ENCODE measurements at places on chromosomes 2 and 18. TPM values are rescaled to one million over a fixed set of nuclear protein-coding genes. Genes with fewer than 3 reads are reported as not detected.
A peak's percentile ranks its signal among the peaks of the same experiment; 100 is the strongest.

DNA sequence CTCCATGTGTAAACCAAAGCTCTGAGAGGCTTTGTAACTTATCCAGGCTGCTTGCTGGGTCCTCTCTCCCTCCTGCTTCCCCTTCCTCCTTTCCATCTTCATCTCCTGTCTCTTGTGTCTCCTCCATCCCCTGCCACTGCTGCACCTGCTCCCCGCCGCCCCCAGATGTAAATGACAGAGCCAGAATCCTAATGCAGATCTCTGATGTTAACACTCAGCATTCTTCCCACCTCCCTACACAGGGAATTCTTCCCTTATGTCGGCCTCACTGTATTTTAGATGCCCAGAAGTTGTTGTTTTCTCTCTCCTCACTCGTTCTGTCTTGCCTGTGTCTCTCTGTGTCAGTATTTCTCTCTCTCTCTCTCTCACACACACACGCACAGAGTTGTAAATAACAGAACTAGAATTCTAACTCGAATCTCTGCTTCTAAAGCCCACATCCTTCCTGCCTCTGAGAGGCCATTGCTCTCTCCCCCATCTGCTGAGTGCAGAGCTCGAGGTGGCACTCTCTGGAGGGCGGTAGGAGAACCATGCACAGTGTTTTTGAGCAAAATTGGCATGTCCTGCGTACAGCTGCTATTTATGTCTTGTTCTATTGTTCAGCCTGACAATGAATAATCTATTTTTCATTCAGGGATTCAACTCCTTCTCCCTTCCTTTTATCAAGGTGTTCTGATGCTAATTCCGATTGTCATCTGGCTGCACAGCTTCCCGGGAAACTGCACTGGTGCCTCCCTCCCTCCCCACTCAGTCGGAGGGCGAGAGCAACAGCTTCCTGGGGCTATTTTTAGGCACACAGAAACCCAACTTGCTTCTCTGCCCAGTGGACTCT lies 219.9 kb downstream of the SH3RF3 start:
- DNase-seq, result no peak

DNA sequence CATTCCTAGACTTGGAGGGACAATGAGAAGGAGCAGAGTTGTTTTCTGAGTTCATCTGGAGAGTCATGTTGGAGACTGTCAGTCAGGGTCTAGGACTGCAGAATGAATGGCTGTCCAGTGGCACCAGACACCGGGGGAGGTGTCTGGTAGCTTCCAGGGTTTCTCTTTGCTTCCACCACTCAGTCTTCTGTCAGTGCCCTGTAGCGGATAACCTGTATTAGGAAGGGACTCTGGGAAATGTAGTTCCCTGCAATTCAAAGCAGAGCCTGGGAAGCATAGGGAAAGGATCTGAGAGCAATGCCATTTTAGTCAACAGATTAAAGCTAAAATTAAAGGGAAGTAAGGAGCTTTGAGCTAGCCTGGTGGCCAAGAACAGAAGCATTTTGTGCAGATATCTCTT lies 257.9 kb downstream of the THSD7B start:
- no peak for DNase-seq

DNA sequence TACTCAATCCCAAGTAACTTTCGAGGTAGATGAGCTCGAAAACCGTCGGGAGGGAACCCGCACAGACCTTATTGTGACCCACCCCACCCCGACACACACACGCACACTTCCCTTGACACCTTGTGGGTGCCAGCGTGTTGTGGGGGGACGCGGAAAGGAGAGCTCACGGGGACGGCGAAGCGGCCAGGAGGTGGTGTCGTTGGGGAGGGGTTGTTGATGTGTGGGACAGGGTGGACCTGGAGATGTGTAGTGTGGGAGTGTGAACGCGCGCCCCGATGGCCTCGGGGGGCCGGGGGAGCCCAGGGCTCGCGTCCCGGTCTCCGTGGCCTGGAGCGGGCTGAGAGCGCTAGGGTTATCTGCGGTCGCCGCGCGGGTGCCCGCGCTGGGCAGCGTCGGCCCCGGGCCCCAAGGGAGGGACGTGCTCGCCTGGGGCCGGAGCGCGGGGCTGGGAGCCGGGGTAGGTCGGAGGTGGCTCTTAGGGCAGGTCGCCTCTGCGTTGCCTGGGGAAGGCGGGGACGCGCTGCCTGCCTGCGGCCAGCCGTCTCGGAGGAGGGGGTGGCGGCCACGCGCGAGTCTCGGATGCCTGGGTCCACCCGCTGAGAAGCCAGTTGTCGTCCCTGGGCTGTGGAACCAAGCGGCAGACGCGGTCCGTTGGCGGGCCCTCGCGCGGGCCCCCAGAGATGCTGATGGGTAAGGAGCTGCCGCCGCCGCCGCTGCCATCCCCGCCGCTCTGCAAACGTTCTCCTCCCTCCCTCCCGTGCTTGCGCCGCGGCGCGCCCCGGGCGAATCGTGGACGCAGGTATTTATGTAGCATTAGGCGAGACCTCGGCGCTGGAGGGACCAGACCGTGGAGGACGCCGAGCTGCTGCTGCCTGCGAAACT lies 1.6 kb downstream of the KLHL29 start:
- peak; percentile 18 for DNase-seq

HOXD4 gene
- total RNA-seq, result 1.3 TPM

DNA sequence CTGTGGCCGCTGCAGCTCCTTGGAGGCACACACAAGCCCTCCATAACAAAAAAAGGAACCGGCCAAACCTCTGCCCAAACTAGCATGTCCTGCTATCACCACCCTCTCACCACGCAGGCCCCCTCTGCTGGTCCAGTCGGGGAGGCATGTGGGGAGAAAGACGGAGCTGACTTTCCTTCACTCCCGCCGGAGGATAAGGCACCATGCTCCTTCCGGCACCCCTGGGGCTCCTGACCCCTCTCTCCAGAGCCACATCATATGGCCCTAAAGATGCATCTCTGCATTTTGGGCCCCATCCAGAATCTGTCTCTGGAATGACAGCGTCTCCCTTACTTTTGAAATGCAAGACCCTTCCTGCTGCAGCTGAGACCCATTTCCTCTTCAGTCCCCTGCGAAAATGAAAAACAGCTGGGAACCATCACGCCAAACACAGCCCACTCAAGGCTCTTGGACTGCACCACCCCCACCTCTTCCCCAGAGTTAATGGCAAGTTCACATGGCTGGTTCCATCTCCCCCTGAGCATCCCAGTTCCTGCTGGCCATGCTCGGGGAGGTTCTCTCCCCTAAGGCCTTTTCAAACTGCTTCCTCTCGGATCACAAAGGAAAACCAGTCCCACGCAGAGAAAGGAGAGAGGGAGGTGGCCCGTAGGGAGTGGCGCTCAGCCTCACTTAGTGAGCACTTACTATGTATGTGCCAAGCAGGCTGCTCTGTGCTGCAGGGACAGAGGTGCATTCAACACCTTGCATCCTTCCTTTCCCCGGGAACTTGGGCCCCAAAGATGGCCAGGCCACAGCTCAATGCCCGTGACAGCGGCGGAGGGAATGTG lies 35.2 kb upstream of the MLPH start:
- DNase-seq, result no peak

DNA sequence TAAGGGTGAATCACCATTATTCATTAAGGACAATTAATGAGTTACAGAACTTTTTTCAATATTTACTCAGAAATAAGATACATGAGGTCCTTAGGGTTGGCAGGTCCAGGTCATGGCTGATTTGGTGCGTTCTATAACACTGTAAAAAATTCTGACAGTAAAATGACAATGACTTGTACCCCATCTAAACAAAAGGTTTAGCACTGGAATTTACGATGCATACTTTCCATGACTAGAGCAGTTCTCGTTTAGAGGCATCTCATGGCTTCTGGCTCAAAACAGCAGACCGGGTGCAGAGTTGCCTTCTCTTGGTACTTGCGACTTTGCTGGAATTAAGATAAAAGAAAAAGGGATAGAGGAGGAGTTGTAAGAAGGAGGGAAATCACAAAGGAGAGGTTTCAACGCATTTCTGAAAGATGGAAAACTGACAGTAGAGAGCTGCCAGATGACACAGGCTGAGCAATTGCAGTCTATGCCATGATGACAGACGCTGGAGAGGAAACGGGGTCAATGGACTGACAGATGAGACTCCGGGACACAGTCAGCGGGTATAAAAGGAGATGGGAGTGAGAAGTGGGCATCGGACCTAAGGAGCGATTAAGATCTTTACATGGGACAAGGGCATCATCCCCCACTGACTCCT lies 4.1 kb upstream of the CYS1 start:
- DNase-seq, result no peak

KIAA2012 gene
- 0.07 TPM for total RNA-seq

PPM1B gene
- total RNA-seq, result 37.4 TPM

DNA sequence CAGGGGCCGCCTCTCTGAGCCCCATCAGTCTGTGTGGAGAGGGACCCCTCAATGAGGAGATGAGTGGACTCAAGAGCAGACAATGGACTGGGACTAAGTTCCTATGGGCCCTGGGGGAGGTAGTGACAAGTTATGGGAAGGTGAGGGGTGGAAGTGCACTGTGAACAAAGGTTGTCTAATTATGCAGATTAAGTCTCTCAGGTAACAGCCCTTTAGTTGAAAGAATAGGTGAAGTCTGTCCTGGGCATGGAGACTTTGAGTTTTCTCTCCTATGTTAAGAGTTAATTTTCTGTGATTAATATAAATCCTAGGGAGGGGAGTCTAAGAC lies 243.8 kb downstream of the FAM210A start:
- no peak for DNase-seq

DNA sequence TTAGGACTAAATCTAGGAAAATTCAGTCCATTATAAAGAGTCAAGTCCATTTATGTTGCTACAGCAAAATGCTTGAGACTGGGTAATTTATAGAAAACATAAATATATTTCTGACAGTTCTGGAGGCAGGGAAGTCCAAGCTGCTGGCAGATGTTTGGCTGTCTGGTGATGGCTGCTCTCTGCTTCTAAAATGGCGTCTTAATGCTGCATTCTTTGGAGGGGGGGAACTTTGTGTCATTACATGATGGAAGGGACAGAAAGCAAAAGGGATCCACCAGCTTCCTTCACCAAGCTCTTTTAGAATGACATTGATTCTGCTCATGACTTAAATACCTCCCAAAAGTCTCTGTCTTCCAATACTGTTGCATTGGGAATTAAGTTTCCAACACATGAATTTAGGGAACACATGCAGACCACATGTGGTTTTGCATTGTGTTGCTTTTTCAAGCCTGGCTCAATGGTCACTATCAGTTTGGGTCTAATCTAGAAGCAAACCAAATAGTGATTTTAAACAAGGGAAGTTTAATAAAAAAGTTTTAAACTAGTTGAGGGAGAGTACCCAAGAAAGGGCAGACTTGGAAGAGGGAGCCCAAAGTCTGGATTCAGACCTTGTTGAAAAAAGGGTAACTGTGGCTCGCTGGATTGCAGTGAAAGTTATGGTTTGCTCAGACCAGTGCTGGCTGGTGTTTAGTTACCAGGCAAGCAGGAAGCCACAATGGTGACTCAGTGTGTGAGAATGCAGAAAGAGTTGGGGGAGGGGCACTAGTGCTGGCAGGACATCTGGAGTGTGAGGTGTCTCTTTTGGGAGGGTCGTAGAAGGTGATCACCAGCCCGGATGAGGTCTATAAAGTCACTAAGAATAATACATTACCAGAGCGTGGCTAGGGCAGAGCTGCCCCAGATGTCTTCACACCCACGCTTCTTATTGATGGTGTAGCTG lies 30.8 kb downstream of the C18orf54 start:
- no peak for DNase-seq

GRCh38 chr2:8255448-8255800 lies 426.4 kb upstream of the ID2 start:
- DNase-seq, result no peak

TMEM163 gene
- 0.71 TPM for total RNA-seq

SCTR gene
- not detected for total RNA-seq

GRCh38 chr18:40613721-40614120 lies 1341.3 kb upstream of the PIK3C3 start:
- DNase-seq, result no peak

TMEM87B gene
- total RNA-seq, result 6.2 TPM

APCDD1 gene
- 49.8 TPM for total RNA-seq

DNA sequence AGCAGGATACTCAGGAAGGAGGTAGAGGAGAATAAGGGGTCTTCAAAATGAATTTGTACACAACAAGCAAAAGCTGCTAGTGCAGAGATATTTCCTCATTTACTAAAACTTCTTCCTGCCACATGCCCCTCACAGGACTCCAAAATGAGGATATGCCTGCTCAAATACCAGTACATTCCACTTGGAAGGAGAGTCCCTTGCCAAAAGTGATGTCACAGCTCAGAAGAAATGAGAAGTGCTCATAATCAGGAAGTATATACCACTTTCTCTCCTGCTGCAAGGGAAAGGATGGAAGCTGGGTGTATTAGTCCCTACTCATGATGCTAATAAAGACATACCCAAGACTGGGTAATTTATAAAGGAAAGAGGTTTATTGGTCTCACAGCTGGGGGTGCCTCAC lies 87.7 kb upstream of the FSHR start:
- DNase-seq, result no peak
